ENCODE measurements at places on chromosomes 13 and 19. TPM values are rescaled to one million over a fixed set of nuclear protein-coding genes. Genes with fewer than 3 reads are reported as not detected.

- DNase-seq, result no peak
Observed at GRCh38 chr19:21023901-21024300, 3.4 kb downstream of the ZNF430 start.

DNA sequence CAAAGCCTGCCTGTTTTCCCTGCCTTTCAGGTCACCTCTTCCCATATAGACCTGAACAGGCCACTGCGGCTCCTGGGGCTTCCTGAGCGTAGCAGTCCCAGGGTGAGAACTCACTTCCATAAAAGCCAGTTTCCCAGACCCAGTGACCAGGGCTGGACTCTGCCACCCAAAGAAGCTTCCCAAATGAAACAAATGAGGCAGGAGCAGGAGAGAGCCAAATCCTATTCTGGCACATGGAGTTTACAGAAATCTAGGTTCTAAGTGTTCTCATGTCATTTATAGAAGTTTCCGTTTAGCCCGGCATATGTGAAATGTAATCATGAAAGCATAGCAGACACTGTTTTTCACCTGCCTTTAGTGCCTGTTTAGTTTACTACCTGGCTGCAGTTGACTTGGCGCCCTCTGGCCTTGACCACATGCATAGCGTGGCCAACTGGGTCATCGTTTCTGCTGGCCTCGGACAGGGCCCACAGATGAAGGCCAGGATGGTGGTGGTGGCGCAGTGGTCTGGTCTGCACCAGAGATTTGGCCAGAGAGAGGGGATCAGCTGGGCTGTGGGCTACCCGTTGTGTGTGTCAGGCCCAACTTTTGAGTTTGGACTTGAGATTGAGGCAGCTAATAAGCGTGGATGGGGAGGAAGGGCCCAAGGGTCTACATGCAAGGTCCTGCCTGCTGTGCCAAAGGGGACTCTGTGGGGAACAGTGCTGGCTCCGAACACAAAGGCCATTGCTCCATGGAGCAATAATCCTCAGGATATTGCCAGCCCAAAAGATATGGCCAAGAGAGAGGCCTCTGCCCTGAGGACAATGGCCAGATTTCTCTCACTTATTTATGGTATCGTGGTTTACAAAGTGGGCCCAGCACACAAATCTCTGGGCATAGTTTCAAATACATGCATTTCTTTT, 43.3 kb downstream of the NFIX start:
- no peak for DNase-seq

DNA sequence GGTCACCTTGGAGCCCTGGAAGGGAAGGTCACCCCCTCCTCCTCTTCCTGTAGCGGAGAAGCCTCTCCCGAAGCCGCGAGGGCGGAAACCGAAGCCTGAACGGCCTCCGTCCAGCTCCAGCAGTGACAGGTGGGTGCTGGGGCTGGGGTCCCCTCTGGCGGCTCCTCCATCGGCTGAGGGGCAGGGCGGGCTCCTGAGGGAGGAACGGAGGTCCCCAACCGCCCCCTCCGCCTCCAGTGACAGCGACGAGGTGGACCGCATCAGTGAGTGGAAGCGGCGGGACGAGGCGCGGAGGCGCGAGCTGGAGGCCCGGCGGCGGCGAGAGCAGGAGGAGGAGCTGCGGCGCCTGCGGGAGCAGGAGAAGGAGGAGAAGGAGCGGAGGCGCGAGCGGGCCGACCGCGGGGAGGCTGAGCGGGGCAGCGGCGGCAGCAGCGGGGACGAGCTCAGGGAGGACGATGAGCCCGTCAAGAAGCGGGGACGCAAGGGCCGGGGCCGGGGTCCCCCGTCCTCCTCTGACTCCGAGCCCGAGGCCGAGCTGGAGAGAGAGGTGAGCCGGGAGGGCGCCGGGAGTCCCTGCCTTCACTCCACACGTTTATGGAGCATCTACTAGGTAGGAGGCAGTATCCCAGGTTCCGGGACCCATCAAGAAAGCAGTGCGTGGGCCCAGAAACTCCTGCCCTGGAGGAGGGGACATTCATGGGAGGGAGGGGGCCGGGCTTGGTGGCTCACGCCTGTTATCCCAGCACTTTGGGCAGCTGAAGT, 22.0 kb downstream of the HDGFL2 start:
- no peak for DNase-seq

DNA sequence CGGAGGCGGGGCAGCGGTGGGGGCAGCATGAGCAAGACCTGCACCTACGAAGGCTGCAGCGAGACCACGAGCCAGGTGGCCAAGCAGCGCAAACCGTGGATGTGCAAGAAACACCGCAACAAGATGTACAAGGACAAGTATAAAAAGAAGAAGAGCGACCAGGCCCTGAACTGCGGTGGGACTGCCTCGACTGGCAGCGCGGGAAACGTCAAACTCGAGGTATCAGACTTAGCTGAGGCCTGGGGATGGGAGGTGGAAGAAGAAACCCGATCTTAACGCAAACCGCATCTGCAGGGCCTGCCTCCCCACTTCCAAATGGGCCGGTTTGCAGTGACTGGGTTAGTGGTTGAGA, 693 bp downstream of the RFXAP start:
- peak; percentile 19 for DNase-seq

Gene KLF5
- total RNA-seq, result 5.3 TPM

- DNase-seq, result no peak
Observed at GRCh38 chr19:18100710-18101109, 3.1 kb downstream of the MAST3 start.

GRCh38 chr13:42354241-42355091, 82.5 kb downstream of the AKAP11 start:
- DNase-seq, result peak; percentile 26
